Mucosa of gallbladder (tissue), 1 donor: ENCODE measurements at places on chromosomes 12 and 14.

DNA sequence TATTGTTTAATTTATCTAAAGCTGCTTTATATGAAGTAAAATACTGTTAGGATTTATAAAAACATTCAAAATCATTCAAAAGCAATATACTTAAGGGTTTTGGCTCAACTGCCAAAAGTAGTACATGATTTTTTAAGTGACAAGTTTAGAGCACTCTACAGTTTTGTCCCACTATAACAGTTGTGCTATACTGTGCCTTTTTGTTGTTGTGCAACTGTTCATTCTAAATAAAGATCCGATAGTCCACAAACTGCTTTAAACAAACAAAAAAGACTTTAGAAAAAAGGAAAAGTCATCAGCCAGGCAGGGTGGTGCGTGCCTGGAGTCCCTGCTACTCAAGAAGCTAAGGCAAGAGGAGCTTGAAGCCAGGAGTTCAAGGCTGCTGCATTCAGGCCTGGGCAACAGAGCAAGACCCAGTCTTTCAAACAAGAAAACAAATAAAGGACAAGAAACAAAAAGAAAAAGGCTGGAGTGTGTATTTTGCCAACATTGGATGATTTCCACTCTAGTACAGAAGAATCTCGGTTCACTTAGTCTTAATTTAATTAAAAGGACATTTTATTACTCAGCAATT lies 7.3 kb downstream of the C2CD5 start:
- DNase-seq: no peak

DNA sequence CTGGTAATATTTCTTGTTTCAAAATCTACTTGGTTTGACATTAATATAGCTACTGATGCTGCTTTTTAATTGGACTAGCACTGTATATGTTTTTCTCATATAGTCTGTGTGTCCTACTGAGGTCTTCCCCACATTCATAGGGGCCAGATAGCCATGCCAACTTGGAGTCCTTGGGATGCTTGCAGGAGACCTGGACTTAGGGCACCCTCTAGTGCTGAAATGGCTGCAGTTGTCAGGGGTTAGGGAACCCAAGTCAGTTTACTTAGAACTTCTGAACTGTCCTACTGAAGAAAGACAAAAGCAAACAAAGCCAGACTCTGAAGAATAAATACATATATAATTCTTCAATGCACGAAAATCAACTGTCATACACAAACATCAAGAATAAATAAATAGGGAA lies 279.9 kb upstream of the SYT1 start:
- no peak for DNase-seq

- peak; percentile 89 for DNase-seq
Measured at GRCh38 chr12:6312529-6313325, 2.2 kb downstream of the PLEKHG6 start.

DNA sequence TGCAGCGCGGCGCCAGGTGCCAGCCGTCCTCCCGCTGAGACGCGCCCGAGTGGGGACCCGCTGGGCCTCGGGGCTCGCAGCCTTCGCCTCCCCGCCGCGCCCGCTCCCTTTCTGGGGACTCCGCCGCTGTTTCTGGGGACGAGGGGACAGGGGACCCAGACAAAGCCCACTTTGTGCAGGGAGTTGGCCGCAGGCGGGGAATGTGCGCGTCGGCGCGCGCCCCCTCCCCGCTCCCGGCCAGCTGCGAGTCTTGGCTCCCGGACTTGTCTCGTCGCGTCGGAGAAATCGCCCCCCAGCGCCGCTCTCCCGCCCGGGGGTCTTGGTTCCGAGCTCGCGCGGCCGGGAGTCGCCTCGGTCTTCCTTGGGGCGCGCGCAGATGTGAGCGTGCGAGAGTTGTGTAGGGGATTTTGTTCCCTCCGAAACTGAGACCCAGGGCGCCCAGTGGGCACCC lies 717 bp downstream of the VASH1 start:
- DNase-seq: no peak

DNA sequence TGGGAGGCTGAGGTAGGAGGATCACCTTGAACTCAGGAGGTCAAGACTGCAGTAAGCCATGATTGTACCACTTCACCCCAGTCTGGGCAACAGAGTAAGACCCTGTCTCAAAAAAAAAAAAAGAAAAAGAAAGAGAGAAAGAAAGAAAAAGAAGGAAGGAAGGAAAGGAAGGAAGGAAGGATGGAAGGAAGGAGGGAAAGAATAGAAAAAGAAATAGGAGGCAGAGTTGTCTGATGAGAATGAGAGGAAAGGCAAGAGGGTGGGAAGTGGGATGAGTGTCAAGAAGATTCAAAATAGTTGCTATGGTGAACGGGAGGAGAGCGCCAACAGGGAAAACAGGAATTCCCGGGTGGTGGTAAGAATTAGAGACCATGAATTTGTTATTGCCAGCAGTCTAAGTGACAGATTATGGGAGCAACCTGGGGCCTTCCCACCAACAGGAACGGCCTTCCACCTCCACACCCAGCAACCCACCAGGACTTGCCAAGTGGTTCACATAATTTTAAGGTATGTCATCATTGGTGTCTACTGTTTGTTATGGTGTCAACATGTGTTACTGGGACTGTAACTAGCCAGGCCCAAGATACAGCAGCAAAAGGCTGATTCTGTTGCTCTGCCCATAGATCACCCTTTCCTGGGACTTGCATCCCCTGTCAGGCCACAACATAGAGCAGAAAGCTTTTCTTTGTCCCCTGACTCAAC lies 36.1 kb upstream of the C12orf76 start:
- no peak for DNase-seq
